Stimulated activated CD8-positive, alpha-beta memory T cell treated with anti-CD3 and anti-CD28 coated beads, Interleukin-4, amount 100 ng/mL, for 24 hours (primary cell): ENCODE measurements at places on chromosomes 5 and 9.

- DNase-seq = no peak
Observed at GRCh38 chr9:84940294-84940693, 270.8 kb downstream of the NTRK2 start.

DNA sequence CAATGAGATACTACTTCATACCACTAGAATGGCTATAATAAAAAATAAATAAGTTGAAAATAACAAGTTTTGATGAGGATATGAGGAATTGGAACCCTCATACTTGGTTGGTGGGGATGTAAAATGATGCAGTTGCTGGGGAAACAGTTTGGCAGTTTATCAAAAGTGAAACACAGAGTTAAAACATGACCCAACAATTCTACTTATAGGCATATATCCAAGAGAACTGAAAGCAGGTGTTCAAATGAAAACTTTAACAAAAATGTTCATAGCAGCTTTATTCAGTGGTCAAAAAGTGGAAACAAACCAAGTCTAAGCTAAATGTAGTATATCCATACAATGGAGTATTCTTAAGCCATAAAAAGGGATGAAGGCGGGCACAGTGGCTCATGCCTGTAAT is 13.1 kb upstream of the LHFPL2 start:
- DNase-seq = no peak

- no peak for DNase-seq
Observed at GRCh38 chr9:127773981-127774380, 4.5 kb downstream of the SH2D3C start.

GRCh38 chr5:78653681-78654366 is 5.3 kb upstream of the LHFPL2 start:
- DNase-seq = no peak

DNA sequence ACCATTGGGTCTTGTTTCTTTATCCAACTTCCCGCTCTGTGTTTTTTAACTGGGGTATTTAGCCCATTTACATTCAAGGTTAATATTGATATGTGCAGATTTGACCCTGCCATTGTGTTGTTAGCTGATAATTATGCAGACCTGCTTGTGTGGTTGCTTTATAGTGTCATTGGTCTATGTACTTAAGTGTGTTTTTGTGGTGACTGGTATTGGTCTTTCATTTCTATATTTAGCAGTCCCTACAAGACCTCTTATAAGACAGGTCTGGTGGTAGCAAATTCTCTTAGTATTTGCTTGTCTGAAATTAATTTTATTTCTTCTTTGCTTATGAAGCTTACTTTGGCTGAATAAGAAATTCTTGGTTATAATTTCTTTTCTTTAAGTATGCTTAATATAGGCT is 698.1 kb downstream of the DTWD2 start:
- DNase-seq = no peak
